ENCODE measurements at places on chromosomes 16 and 17. TPM values are rescaled to one million over a fixed set of nuclear protein-coding genes. Genes with fewer than 3 reads are reported as not detected.

- no peak for DNase-seq
Measured at GRCh38 chr16:28846933-28847273, 755 bp upstream of the TUFM start.

DNA sequence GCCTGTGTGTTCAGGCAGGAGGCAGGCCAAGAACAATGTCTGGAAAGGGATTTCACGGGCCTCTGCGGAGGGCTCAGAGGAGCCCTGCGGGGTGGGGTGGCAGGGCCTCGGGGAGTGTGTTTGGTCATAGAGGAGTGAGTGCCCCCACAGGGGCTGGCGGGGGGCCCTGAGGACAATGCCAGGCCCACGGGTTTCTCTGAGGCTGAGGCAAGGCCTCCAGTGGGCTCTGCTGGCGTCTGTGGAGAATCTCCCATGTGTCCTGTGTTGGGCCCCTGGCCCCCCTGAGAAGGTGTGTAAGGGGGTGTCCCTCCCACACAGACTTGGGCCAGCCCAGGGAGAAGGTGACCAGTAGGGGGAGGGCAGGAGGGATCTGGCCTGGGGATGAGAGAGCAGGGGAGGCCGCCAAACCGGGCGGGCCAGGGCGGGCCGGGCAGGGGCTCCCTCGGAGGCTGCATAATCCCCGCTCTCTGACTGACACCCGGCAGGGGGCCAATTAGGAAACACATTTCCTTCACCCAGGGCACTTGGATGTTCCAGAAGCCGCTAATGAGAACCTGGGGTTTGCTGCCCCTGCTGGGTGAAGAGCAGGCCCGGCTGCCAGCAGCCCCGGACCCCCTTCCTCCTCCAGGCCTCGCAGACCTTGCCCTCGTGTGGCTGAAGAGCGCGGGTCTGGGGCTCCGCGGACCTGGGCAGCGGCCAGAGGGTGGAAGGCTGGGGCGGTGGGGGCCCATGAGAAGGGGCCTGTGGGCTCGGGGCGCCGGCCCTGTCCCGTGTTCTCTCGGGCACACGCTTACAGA is 204.2 kb downstream of the NTN1 start:
- no peak for DNase-seq

Gene LGALS9B
- total RNA-seq = 0.54 TPM

- DNase-seq = no peak
Measured at GRCh38 chr17:31548709-31549108, 157.2 kb downstream of the RAB11FIP4 start.

DNA sequence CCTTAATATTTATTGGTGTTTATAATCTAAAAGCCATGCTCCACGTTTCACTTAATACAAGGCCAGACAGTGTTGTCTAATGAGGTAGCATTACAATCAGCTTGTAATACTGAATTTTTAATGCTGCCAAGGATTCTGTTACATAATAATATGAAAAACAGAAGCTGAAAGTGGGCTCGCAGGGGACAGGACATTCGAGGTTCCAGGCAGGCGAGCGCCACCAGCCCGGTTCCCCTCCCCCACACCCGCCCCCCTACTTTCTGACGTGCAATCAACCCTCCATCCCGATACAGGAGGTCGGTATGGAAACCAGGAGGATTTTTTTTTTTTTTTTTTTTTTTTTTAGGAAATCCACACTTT is 6.2 kb upstream of the ZFHX3 start:
- peak; percentile 31 for DNase-seq

Gene PPL
- 10.2 TPM for total RNA-seq

DNA sequence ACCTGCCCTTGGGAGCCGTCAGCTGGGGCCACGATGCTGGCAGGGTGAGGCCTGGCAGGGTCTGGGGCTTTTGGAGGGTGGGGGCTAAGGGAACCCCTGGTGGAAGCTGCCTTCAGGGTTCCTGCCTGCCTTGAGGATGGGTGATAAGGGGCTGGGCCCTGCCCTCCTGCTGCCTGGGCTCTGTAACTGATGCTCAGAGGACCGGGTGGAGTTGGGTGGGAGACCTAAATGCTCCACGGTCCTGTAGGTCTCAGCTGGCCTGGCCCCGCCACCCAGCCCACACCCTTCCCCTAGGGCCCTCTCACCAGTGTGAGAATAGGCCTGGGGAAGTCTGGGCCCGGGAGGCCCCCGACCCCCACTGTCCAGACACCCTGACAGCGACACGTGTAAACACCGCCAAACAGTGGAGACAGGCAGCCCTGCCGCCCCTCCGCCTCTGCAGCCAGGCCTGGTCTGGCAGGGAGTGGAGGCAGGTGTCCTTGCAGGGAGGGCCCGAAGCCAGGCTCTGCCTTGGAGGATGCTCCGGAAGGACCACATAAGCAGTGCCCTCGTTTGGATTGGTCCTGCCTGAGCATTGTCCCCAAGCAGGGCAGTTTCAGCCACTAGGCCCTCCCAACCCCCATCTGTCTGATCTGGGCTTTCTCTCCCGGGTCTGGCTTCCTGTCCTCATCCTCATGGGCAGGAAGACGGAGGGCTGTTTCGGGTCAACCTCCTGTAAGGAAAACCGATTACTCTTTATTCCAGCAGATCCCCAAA is 6.5 kb upstream of the BAHCC1 start:
- no peak for DNase-seq

GRCh38 chr17:82030470-82031302 is 792 bp upstream of the RAC3 start:
- DNase-seq = no peak

Gene SLFN14
- total RNA-seq = not detected

Gene SOX15
- total RNA-seq = not detected

Gene ADAD2
- not detected for total RNA-seq

DNA sequence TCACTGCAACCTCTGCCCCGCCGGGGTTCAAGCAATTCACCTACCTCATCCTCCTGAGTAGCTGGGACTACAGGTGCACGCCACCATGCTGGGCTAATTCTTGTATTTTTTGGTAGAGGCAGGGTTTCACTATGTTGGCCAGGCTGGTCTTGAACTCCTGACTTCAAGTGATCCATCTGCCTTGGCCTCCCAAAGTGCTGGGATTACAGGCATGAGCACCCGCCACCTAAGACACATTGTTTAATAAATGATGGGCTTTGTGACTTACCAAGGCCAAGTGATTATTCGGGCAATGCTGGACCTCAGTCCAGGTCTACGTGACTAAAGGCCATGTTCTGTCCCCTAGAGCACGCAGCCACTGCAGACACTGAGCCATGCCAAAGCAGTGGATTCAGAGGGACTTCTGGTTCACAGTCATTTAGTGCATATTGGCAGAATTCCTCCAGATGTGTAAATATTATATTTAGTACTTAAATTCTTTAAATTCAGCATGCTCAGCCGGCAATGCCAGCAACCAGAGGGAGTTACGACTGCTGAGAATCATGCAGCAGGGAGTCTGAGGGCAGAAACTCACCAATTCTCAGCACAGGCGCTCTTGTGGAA is 4.8 kb upstream of the ERCC4 start:
- no peak for DNase-seq

DNA sequence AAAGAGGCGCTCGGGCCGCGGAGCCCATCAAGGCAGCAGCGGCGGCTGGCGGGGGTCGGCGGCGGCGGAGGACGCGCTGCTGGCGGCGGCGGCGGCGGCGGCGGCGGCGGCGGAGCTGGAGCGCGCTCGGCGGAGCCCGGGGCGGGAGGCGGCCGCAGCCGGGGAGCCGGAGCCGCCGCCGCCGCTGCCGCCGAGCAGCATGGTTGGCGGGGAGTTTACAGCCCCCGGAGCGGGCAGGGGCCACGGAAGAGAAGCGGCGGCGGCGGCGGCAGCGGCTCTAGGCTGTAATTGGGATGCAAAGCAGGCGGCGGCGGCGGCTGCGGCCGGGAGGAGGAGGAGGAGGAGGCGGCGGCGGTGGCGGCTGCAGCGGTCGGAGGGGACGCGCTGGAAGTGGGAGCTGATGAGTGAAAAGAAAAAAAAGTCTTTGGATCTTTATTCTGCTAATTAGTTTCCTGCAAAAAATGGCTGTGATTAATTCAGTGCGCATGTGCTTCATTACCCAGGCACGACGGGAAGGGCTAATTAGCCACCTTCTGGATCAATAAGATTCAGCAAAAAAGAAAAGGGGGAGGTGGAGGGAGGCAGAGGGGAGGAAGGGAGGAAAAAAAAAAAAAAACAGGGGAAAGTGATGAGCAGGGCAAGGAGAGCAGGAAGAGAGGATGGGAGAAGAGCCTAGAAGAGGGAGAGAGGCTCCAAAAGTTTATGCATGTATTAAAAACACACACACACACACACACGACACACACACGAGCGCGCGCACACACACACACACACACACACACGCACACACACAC is 10.9 kb upstream of the ZFHX3 start:
- DNase-seq = peak; percentile 83

DNA sequence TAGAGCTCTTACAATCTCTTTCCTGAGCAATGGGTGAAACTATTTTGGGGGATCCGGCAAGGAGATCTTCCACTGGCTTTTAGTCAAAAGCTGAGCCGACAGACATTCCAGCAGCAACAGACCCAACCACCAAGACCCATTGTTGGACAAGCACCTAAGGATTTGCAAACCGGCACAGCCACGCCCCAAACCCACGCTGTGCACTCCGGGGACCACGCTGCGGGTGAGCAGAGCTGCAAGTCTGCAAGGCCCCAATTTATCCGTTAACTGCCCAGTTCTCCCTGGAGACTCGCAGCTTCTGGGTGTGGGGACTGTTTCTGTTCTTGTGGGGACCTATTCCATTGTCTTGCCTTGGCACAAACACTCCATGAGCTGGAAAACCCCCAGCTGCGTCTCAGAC is 45.9 kb downstream of the C16orf95 start:
- DNase-seq = no peak

DNA sequence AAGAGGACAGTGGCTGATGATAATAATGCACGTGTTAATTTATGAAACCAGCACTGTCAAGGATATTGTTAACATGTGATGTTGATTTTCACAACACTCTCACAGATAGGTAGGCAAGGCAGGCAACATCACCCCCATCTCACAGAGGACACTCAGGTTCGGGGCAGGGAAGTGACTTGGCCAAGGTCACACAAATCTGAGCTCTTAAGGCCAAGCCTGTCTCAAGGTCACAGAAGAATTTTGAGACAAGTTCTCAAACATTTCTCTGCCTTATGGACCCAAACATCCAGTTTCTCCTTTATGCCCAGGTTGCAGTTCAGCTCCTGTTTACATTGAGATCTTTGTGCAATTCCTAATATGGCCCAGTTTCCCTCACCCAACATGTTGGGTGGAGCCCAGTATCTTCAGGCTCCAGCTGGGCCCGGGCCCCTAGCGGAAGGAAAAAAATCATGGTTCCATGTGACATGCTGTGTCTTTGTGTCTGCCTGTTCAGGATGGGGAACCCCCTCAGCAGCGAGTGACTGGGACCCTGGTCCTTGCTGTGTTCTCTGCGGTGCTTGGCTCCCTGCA is 1.3 kb downstream of the SLC2A4 start:
- no peak for DNase-seq

DNA sequence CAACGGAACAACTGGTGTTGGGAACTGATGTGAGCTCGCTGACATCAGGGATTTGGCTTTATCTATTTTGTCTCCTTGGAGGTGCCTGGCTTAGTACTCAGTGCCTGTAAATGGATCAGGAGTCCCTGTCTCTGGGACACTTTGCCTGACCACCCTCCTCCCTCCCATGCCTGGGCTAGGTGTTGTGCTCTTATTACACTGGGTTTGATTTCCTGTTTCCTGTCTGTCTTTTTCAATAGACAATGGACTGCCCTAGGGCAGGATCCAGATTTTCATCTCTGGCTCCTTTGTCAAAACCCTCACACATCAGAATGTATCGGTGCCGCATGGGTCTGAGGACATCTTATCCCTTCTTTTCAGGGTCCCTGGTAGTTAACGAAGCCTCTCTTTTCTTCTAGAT is 223.6 kb upstream of the ASIC2 start:
- DNase-seq = no peak

- peak; percentile 86 for DNase-seq
Measured at GRCh38 chr17:41579484-41580243, 7.0 kb downstream of the KRT14 start.

- DNase-seq = no peak
Measured at GRCh38 chr17:43043307-43043706, 18.3 kb downstream of the RND2 start.

GRCh38 chr16:68469796-68470460 is 21.6 kb upstream of the SMPD3 start:
- DNase-seq = no peak

GRCh38 chr17:72514321-72514861 is 393.6 kb downstream of the SOX9 start:
- no peak for DNase-seq

GRCh38 chr16:1818873-1819525 is 7.6 kb downstream of the HAGH start:
- no peak for DNase-seq

- DNase-seq = peak; percentile 44
Measured at GRCh38 chr16:3980253-3981111, 100.0 kb upstream of the CREBBP start.

Gene CMTM4
- 14.3 TPM for total RNA-seq

Gene VAC14
- 56.6 TPM for total RNA-seq

Gene CCL3
- total RNA-seq = not detected

Gene CCL4L2
- total RNA-seq = not detected

Gene ACE
- not detected for total RNA-seq

GRCh38 chr16:83312015-83312717 is 495.6 kb upstream of the HSBP1 start:
- DNase-seq = no peak

All from Caki2 (cell line).